ENCODE measurements at places on chromosomes 5 and 9. TPM values are rescaled to one million over a fixed set of nuclear protein-coding genes. Genes with fewer than 3 reads are reported as not detected.

LIX1 gene
- 0.07 TPM for total RNA-seq

PHF24 gene
- 0.68 TPM for total RNA-seq

- H3K27me3 ChIP-seq = no peaks in the 10 kb centered on the region
- DNase-seq = no peak
- H3K4me1 ChIP-seq = peaks cover 2% of the 10 kb centered on the region
- no peak overlapping the region for H3K4me3 ChIP-seq
- no peaks in the 10 kb centered on the region for H3K36me3 ChIP-seq
These were observed 175.1 kb upstream of the S1PR3 start for GRCh38 chr9:88816141-88816540.

GRCh38 chr5:16437977-16438376, 27.6 kb downstream of the ZNF622 start:
- H3K4me3 ChIP-seq = no peak overlapping the region
- H3K4me1 ChIP-seq = no peaks in the 10 kb centered on the region
- DNase-seq = no peak
- H3K27ac ChIP-seq = no peak overlapping the region
- no peaks in the 10 kb centered on the region for H3K27me3 ChIP-seq
- no peaks in the 10 kb centered on the region for H3K36me3 ChIP-seq
